ENCODE measurements at places on chromosomes 1 and 21.

- DNase-seq = no peak
Measured at GRCh38 chr1:3688356-3689137, 36.2 kb downstream of the TP73 start.

DNA sequence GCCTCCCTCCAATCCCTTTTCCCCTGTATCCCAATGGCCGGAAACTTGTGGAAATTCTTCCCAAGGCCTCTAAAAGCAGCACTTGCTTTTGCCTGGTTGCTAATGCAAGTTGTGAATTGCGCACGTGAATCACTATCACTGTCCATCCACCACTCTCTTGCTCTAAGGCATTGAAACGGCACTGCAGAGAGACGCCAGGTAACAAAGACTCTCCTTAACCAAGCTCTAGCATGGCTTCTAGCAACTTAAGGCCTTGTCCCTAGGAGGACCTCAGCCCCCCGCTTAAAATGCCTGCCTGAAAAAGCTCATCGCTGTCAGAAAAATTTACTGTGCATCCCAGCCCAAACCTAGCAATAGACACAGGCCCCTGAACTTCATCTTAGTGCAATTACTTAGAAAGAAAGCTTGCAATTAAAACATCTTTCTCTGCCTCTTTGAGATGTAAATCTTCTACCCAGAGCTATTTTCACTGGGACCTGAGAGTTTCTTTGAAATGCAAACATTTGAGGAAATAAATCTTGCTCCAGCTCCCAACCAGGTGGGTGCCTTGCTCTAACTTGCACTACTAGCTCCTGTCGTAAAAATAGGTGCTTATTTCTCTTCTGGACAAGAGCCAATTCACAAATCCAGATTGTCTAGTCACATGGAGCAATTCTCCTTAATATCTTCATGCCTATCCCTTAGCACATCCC lies 32.9 kb upstream of the ITLN2 start:
- no peak for DNase-seq

- DNase-seq = no peak
Measured at GRCh38 chr1:45332346-45332720, 5.6 kb downstream of the HPDL start.

DNA sequence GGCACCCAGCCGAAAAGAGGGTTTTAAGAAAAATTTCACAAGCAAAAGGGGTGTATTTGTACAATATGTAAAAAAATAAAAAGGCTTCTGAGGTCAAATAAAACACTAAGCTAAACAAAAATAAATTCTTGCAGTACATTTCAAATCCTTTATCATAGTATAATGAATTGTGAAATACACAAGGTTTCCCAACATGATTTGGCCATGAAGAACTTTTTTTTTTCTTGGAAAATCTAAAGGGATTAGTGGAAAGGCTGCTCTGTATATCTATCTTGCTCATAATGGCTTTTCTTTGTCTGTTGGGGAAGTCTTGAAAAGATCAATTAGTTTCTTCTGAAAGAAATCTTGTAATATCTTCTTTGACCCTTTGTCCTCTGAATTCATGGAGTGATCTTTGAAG lies 593.4 kb downstream of the PLPP3 start:
- no peak for DNase-seq

- DNase-seq = no peak
Measured at GRCh38 chr1:183163316-183163715, 22.7 kb upstream of the LAMC2 start.

DNA sequence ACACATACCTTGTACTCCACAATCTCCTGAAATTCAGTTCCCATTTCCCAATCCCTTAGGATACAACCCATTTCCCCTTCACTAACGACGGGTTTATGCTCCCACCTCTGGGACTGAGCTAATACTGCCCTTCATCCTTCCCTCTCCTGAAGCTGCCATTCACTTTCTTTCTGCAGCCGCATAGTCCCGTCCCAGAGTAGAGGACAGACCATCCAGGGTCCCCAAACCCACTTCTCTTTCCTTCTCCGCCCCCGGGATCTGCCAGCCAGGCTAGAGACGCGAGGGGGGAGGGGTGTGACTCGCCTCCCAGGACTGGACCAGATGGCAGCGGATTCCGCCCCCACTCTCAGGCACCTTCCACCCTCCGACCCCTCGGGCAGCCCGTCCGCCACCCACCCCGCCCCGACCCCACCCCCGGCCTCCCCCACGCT lies 679 bp downstream of the ABL2 start:
- DNase-seq = peak; percentile 4

DNA sequence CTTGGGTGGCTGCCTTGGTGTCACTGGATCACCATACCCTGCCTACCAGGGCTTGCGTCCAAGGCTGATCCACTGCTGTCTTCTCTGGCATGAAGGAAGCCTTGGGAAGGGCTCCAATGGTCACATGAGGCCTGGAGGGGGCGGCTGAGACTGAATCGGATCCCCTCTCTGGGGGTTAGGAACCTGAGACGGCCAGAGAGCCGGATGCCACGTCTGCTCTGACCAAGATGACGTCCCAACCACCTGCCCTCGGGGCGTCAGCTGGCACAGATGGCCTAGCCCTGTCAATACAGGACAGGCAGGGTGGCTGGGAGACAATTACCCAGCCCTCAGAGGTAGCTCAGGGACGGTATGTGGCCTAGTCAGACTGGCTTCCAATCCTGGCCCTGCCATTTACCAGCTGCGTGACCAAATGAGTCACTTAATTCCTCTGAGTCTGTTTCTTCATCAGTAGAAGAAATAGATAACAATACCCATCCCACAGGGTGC lies 5.4 kb downstream of the TRIM62 start:
- DNase-seq = no peak

GRCh38 chr1:68087184-68087583 lies 36.8 kb upstream of the DIRAS3 start:
- no peak for DNase-seq

All from T-helper 1 cell (primary cell).